ENCODE measurements at places on chromosomes 1 and 21.

DNA sequence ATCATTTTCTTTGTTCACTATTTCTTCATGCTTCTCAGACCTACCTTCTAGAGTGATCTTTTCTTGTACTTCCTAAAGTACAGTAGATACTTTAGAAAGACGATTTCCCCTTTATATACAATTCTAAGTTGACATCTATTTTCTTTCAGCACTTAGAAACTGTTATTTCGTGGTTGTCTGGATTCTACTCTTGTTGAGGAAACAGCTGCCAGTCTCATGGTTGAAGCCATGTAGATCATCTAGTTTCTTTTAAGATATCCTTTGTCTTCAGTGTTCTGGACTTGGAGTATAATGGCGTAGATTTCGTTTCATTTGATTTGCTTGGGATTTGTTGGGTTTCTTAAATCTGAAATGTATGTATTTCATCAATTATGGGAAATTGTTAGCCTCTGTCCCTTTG lies 67.6 kb downstream of the PKN2 start:
- DNase-seq: no peak

DNA sequence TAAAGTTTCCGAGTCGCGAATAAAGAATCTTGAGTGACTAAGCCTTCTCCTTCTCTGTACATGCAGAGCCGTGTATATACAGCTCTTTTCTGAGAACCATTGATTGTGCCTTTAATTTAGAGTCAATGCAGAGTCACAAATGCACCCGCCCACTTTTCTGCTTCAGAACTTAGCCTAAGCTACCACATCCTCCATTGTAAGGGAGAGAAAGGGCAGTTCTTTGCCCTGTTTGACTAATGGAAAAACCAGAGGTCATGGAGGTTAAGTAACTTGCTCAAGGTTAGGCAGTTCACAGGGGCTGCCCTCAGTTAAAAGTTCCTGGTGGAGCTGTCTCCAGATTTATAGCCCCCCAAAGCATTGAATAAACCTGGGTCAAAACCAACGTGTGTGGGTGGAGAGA lies 139.6 kb downstream of the TOMM20 start:
- no peak for DNase-seq

GRCh38 chr21:22885614-22886013 lies 1887.4 kb downstream of the NCAM2 start:
- DNase-seq: no peak

DNA sequence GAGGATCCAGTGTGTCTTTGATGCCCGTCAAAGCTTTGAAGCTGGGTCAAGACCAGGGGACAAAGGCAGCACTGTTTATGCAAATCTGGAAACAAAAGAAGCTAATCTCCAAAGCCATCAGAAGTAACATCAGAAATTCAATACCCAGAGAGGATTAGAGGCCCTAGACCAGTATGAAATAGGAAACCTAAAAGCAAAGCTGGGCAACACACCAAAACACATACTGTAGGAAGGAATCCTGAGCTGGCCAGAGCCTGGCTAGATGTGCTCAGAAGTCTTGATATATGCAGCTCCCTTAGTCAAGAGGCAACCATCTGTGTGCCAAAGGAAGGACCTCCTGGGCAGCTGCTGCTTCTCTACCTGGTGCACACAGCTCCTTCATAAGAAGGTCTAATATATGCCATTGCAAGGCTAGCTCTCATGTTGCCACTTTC lies 12.3 kb downstream of the COLGALT2 start:
- no peak for DNase-seq

DNA sequence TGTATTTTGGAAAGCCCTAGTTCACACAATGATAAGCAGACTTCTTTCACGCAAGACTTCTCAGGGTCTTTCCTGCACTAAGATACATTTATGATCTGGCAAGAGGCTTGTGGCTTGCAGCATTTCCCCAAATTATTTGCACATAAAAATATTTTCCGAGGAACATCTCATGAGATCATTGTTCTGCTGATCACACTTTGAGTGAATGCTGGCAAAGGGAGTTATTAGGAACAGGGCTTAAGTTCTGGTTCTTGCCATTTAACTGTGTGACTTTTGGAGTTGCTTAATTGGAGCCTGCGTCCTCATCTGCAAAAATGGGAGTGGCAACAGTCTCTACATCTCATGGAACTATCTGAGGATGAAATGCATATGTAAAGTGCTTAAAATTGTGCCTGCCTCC lies 50.2 kb downstream of the GADD45A start:
- DNase-seq: no peak

GRCh38 chr1:219582296-219582695 lies 30.6 kb downstream of the ZC3H11B start:
- DNase-seq: no peak

DNA sequence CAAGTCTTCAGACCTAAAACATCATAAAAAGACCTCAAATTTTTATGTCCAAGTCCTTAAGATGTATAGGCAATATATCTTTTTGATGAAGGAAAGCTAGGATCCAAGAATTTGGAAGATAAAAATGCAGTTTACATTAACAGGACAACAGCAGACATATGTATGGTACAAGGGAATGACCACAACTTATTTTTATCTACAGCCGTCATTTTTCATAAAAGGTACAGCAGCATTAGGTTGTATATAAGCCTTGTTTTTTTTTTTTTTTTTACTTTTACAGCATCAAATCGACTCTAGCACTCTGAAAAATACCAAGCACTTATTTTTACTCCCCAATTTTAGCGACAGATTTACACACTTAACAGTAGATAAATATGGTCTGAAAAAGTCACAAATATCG lies 1.3 kb downstream of the SRSF10 start:
- no peak for DNase-seq

- peak; percentile 62 for DNase-seq
These were observed 44.5 kb upstream of the CRNN start for GRCh38 chr1:152458384-152459185.

DNA sequence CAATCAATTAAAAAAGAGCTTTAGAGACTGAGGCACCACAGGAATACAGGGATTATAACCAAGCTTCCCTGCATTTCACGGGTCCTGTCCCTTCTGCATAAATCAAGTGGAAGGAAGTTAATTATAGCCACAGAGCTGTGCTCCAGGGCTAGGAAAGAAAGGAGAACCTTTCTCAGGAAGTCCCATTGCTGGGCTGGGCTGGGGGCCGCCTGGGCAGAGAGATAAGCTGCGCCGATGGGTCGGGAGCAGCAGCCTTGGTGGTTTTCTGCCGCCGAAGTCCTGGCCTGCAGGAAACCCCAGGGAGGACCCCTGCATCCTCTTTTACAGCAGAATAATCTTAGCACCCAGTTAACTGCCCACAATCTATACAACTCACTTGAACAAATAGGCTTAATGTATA lies 12.6 kb upstream of the CD34 start:
- no peak for DNase-seq

- DNase-seq: no peak
These were observed 51.3 kb downstream of the CAPN9 start for GRCh38 chr1:230798491-230798890.

GRCh38 chr1:224106568-224107281 lies 7.2 kb upstream of the FBXO28 start:
- DNase-seq: no peak

DNA sequence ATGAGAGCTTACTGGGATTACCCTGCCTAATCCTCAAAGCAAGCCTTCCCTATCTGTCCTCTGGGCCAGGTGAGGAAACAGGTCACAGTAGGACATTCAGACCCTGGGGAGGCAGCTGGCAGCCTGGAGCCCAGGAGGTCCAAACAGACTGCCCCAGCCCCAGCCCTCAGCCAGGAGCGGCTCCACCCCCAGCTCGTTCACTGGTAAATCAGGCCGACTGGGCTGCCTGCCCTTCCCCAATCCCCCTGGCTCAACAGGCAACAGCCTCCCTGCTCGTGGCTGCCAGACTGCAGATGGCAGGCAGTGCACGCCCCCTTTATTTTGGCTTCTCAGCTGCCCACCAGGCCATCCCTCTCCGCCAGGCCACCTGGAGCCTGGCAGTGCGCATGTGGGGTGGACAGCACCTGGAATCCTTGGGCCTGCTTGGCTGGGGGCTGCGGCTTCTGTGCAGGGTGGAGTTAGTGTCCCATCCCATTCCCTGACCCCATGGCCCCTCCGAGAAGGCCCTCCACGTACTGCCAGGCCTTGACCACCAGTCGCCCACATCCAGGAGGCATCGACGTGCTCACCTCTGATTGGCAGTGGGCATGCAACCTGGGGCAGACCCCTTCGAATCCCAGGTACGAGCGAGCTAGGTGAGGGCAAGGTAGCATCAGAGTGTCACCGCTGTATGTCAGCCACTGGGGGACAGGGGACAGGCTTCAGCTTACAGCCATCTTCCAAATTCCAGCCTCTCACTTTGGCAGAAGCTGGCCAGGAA lies 11.2 kb upstream of the ZNF670 start:
- DNase-seq: no peak

- DNase-seq: no peak
These were observed 5.6 kb downstream of the DDI2 start for GRCh38 chr1:15622712-15623373.

- no peak for DNase-seq
These were observed 32.8 kb upstream of the S1PR1 start for GRCh38 chr1:101203820-101204540.

GRCh38 chr1:19450811-19451515 lies 34.4 kb downstream of the CAPZB start:
- DNase-seq: no peak

GRCh38 chr21:31957631-31958030 lies 84.8 kb downstream of the HUNK start:
- DNase-seq: no peak

GRCh38 chr1:157233131-157233530 lies 94.9 kb upstream of the ETV3 start:
- no peak for DNase-seq

DNA sequence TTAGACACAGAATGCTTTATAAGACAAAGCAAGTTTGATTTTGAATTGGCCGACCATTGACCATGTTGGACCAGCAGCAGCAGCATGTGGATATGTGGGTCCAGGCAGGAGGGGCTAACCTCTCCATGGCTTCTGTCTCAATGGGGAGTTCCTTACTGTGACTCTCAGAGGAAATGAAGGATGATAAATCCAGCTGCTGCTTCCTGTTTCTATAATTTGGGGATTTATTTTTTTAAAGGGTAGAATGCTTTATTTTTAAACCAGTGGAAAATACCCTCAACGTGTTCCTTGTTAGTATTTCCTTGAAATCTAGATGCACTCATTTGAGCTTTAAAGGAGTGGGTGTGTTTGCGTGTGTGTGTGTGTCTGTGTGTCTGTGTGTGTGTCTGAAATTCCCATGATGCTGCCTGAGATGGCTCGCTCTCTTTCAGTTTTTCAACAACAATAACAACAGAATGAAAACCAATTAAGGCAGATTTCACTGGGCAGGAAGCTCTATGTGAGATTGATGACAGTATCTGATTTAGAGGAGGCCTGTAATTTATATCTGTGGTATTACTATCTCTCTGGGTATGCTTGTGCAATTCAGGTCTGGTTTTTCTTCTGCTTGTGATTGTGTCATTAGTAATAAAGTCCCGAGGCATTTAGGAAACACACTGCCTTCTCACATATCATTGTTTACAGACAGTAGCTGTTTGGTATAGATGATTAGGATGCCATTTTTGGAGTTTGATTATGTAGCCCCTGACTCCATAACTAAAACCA lies 86.1 kb upstream of the ZNF326 start:
- DNase-seq: no peak

GRCh38 chr1:93729502-93729901 lies 47.9 kb upstream of the BCAR3 start:
- DNase-seq: no peak

DNA sequence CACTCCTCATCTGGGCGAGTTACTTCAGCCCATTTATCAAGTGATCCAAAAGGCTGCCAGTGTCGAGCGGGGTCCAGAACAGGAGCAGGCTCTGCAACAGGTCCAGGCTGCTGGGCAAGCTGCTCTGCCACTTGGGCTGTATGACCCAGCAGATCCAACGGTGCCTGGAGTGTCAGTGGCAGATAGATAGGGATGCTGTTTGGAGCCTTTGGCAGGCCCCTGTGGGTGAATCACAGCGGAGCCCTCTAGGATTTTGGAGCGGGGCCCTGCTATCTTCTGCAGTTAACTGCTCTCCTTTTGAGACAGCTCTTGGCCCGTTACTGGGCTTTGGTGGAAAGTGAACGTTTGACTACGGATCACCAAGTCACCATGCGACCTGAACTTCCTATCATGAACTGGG lies 7.5 kb downstream of the MMEL1 start:
- no peak for DNase-seq

GRCh38 chr1:19128968-19129514 lies 81.0 kb downstream of the UBR4 start:
- DNase-seq: no peak

- DNase-seq: no peak
These were observed 133.7 kb downstream of the PTPRU start for GRCh38 chr1:29370067-29370466.

DNA sequence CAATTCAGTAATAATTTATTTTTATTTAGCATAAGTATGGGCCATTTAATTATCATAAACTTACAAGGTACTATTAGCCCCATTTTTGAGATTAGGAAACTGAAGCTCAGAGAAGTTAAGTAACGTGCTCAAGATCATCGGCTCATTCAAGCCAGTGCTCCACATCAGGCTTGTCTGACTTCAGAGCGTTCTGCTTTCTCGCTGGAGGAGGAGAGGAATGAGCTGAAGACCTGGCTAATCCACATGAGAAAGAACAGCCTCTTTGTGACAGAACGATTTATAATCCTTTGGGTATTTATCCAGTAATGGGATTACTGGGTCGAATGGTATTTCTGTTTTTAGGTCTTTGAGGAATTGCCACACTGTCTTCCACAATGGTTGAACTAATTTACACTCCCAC lies 39.7 kb downstream of the DDX20 start:
- no peak for DNase-seq
